Tongue (tissue), 3 donors: ENCODE measurements at places on chromosomes 4 and X.

DNA sequence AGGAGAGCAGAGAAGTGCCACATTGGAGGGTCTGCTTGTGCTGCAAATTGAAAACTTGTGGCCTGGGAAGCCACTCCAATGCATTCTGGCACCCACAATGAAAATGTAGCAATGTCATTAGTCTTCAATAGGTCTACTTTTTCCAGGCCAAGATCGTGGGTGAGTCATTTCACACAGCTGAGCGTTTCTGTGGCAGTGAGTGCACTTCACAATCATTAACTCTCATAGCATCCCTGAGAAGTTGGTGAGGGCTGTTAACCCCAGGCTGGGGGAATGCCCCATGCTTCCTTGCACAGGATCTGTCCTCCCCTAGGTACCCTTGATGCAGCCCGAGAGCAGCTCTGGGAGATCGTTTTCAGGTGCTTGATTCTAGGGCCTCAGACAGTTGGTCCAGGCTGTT, 196.8 kb upstream of the ATP6AP2 start:
- no peak for DNase-seq

GRCh38 chr4:77028246-77028645, 47.5 kb downstream of the CCNI start:
- DNase-seq: no peak

DNA sequence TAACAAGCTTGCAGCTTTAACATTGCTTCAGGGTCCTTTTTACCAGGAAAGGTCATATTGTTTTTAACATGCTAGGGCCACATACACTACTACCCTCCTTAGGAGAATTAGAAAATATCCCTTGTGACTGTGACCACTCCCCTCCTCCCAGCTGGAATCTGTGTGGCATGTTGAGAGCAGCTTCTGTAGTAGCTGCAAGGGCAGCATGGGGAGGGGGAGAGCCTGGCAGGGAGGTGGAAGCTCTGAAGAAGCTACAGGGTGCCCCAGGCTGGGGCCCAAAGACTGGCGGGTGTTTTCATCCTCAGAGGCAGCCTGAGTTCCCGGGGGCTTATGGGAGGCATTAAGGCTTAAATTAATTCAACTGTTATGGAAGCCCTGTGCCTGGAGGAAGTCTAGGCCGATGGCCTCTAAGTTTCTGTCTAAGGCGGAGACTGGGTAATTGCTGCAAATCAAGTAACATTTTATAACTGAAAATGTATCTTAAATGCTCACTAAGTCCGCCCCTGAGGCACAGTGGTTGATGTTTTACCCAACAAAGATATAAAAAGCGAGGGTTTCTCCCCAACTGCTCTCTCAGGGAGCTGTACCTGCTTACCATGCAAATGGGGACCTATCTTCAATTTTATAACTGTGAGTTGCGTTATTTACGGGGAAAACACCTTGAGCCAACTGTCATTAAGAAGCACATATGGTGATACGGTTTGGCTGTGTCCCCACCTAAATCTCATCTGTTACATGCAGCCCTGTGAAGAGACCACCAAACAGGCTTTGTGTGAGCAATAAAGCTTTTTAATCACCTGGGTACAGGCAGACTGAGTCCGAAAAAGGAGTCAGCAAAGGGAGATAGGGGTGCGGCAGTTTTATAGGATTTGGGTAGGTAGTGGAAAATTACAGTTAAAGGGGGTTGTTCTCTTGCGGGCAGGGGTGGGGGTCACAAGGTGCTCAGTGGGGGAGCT, 37.4 kb upstream of the STS start:
- peak; percentile 35 for DNase-seq

DNA sequence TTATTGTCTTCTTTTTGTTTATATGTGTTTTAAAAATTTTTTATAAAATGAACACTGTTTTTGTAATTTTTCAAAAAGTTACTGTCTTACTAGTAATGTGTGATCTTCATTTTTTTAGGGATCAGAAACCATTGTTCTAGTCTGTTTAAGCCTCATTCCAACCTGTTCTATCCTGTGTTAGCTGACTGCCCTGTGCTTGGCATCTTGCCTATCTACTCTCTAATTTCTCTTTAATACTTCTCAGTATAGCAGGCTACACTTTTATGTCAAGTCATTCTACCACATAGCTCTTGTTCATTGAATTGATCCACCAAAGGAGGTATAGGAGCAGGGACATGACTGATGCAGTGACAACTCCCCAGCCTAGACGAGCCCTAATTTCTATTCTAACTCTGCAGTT, 70.2 kb upstream of the PLS3 start:
- DNase-seq: no peak

- DNase-seq: no peak
These were observed 607.4 kb upstream of the FAM241A start for GRCh38 chr4:111537871-111538270.

DNA sequence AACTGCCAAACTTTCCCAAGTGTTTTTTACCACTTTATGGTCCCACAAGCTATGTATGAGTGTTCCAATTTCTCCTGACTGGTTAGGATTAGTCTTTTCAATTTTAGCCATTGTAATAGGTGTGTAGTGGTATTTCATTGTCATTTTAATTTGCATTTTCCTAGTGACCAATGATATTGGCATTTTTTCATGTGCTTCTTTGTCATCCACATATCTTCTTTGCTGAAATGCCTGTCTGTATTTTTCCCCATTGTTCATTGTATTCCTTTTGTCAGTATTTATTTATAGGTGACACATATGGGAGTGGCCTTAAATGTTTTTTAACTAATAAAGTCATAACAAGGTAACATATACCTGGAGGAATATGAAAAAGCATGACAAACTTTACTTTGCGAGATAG, 9.2 kb upstream of the UBE2D3 start:
- no peak for DNase-seq

GRCh38 chr4:101227715-101228114, 119.6 kb downstream of the PPP3CA start:
- no peak for DNase-seq

DNA sequence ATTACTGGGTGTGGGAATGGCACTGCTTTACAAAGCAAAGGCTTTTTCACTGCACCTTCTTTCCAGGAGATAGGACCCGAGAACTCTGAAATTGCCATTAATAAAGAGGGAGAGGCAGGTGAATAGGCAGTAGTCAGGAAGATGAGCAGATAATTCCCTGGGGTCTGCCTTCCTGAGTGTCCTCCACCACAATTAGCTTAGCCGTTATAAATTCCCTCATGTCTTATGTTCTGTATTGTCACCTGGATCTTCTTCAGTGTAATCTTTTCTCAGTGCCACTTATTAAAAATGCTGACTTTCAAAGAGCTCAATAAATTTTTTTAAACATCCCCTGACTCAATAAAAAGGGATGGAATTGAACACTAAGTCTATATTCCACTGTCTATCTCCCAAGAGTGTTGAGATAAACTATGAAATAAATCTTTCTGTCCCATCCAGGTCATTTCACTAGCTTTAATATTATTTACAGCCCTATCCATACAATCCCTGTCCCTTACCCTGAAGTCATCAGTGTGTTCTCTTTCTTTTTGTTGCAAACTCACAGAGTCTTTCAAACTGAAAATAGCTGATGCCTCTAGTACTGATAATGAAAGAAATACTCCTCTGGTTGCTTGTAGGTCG, 272.2 kb upstream of the NRK start:
- no peak for DNase-seq

GRCh38 chr4:55538531-55538930, 8.2 kb downstream of the CLOCK start:
- DNase-seq: no peak

- no peak for DNase-seq
These were observed 5.5 kb upstream of the XIAP start for GRCh38 chrX:123854329-123854728.

DNA sequence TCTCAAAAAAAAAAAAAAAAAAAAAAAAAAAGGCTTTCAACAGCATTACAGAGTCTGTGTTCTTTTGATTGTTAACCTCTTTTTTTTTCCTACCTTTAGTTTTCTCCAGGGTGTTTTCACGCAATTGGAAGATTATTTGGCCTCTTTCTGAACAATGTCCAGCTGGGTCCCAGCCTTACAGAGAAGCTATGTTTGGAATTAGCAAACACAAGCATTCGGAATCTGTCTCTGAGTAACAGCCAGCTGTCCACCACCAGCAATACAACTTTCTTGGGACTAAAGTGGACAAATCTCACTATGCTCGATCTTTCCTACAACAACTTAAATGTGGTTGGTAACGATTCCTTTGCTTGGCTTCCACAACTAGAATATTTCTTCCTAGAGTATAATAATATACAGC, 13.3 kb downstream of the TLR3 start:
- DNase-seq: peak; percentile 51

DNA sequence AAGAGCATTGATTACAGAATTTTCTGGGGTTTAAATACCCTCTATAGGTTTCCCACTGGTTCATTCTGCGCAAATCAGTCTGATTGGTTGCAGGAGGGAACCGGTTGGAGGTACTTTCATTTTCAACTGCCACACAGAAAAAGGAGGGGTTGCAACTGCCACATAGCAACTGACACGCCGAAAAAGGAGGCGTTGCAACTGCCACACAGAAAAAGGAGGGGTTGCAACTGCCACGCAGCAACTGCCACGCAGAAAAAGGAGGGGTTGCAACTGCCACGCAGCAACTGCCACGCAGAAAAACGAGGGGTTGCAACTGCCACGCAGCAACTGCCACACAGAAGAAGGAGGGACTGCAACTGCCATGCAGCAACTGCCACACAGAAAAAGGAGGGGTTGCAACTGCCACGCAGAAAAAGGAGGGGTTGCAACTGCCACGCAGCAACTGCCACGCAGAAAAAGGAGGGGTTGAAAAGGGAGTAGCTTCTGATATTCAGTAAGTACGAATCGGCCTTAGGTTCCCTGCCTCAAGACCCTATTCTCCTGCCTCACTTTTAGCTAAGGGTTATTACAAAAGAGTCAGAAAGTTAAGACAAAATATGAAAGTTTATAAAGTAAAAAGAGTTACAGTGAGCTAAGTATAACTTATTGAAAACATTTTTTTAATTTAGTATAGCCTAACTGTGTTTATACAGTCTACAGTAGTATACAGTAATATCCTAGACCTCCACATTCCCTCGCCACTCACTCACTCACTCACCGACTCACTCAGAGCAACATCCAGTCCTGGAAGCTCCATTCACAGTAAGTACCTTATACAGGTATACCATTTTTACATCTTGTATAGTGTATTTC, 431.8 kb downstream of the KCTD8 start:
- no peak for DNase-seq

- no peak for DNase-seq
These were observed 61.3 kb downstream of the STOX2 start for GRCh38 chr4:183966371-183966770.

- peak; percentile 49 for DNase-seq
These were observed 18.2 kb downstream of the MRFAP1 start for GRCh38 chr4:6658597-6659075.

DNA sequence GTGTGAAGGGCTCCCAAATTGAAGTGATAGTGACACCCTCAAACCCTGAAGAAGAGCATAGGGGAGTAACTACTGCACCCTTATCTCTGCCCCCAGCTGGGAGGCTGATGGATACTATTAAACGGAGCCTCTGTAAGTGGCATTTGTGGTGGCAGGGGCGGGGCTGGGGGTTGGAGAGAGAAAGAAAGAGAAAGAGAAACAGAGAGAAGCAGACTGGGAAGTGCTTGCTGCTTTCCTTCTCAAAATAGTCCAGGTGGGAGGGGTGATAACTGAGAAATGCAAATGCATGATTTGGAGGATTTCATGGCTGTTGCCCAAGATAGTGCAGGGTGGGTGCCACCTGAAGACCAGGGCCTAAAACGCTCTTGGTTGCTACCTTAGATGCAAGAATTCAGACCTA, 253.5 kb upstream of the GATB start:
- no peak for DNase-seq

GRCh38 chr4:180350901-180351300, 1892.3 kb upstream of the TENM3 start:
- no peak for DNase-seq

DNA sequence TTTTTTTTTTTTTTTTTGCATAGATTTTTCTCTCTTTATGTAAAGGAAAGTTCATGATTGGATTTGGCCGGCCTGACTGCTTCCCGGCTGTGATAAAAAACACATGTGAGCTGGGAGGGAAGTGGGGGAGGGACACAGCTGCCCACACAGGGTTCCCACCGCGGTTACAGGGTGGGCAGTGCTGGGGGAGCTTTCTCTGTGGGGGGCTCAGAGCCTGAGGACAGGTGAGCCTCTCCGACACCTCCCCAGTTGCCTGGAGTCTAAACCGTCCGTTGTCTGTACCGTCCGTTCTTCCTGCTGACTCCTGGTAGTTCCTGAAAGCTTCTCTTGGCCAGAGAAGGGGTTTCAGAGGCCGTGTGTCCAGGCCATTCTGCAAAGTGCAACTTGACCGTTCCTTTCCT, 21.8 kb downstream of the SHOX start:
- DNase-seq: peak; percentile 56

DNA sequence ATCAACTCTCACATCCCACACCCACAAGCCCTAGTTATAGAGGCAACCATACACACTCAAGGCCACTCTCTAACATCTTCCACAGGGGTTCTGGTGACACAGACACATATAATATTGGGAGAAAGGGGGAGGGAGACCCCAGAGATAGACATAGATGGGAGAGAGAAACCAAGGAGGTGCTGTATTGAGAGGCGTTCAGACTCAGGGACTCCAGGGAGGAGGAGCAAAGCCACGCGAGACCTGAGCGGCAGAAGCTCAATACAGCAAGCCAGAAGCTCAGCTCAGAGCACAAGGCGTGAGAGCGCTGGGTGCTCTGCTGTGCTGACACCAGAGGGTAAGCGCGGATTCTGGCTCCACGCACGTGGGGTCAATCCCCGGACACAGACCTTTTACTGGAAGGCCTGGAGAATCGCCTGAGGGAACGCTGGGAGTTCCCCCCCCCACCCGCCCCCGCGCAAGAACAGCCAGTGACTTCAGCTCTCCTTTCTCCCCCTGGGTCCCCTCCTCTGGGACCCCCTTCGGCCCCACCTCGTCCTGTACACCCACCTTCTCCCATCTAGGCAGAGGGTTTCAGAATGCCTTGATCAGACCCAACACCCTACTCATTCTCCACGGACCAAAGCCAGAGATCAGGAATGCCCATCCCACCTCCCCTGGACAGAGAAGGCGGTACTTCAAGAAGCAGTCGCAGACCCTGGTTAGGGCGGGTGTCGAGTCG, 8.7 kb downstream of the MSX1 start:
- peak; percentile 7 for DNase-seq

DNA sequence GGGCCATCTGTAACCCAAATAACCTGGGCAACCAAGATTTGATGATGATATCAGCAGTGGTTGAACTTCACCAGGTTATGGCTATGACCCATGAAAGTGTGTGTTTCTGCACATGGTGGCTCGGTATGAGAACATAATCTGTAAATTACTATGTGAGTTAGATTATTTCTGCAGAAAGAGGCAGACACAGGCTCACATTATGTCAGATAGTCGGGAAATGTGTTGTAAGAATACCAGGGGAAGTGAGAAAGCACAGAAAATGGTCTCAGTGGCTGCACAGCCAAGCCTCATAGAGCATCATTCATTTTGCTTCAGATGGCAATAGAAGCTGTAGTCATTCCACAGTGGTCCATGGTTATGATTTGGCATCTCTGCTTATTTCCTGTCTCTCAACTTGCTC, 63.0 kb upstream of the RBPJ start:
- DNase-seq: no peak

DNA sequence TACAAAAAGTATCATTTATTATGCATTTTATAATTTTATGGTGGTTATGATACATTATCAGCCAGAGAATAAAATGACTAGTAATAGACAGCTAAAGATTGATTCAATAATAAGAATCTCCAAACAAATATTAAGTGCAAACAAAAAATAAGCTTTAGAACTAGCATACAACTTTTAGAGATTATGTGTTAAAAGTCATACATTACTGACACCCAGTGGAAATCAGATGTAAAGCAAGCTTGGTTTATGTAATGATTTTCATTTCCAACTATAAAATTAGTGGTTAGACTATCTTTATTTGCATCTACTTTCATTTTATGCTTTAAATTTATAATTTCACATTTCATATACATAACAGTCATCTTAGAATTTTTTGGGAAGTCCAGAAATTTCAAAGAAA, 57.7 kb downstream of the IL13RA2 start:
- peak; percentile 3 for DNase-seq
